Activated naive CD8-positive, alpha-beta T cell treated with anti-CD3 and anti-CD28 coated beads, Interleukin-2, amount 50 U/mL, for 24 hours (primary cell): ENCODE measurements at places on chromosomes 12 and 14.

- H3K4me1 ChIP-seq, result peaks cover 94% of the 10 kb centered on the region
- no peaks in the 10 kb centered on the region for H3K36me3 ChIP-seq
- H3K27me3 ChIP-seq, result peaks cover 2% of the 10 kb centered on the region
- peak; percentile 64 for DNase-seq
- peak overlapping the region; percentile 74 for H3K4me3 ChIP-seq
- H3K27ac ChIP-seq, result peak overlapping the region; percentile 96
Observed at GRCh38 chr14:77040741-77041653, 12.5 kb upstream of the IRF2BPL start.

DNA sequence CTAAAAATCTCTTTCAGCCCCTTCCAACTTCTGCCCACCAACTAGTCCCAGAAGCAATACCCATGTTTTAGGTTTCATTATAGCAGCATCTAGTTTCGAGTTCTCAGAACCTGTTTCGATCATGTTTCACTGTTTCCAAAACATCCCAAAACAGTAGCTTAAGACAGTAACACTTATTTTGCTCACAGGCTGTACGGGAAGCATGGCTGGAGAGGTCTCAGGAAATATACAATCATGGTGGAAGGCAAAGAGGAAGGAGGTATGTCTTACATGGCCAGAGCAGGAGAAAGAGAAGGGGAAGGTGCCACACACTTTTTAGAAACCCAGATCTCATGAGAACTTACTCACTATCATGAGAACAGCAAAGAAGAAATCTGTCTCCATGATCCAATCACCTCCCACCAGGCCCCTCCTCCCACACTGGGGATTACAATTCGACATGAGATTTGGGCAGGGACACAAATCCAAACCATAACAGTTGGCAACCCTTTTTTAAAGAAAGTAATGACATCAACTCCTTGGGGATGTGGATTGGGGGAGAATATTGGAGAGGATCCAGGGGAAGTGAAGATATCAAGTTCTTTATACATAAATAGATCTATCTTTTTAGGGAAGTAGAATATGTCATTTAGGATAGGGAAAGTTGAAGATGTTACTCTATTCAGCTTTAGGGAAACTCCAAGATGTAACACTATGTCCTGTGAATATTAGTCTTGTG lies 269.9 kb upstream of the PLEKHG7 start:
- H3K27me3 ChIP-seq, result no peaks in the 10 kb centered on the region
- H3K36me3 ChIP-seq, result peaks cover 8% of the 10 kb centered on the region
- no peak for DNase-seq
- H3K4me1 ChIP-seq, result peaks cover 58% of the 10 kb centered on the region
- no peak overlapping the region for H3K4me3 ChIP-seq
- H3K27ac ChIP-seq, result peak overlapping the region; percentile 83

DNA sequence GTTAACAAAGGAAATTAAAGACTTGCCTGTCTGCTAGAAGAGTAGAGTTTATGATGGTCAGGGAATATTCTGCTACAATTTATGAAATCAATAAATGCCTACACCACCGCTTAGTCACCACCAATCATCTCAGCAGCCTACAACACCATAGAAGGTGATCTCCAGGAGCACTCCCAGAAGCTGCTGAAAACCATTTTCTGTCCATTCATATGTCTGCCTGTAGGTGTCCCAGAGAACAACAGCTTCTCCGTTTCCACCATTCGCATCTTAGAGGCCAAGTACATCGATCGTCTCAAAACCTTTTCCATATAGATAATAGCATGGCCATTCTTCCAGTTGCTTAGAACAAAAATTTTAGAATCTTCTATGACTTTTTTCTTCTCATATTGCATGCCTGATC lies 303.4 kb downstream of the KCNC2 start:
- no peak overlapping the region for H3K27ac ChIP-seq
- H3K27me3 ChIP-seq, result no peaks in the 10 kb centered on the region
- no peak overlapping the region for H3K4me3 ChIP-seq

- no peak overlapping the region for H3K27ac ChIP-seq
- H3K4me3 ChIP-seq, result no peak overlapping the region
- no peaks in the 10 kb centered on the region for H3K4me1 ChIP-seq
- no peaks in the 10 kb centered on the region for H3K27me3 ChIP-seq
- no peak for DNase-seq
- H3K36me3 ChIP-seq, result no peaks in the 10 kb centered on the region
Observed at GRCh38 chr12:128077211-128077916, 189.6 kb upstream of the TMEM132C start.
